ENCODE measurements at places on chromosomes 7 and 10. TPM values are rescaled to one million over a fixed set of nuclear protein-coding genes. Genes with fewer than 3 reads are reported as not detected.
A peak's percentile ranks its signal among the peaks of the same experiment; 100 is the strongest.

- DNase-seq: peak; percentile 91
Observed at GRCh38 chr7:107180378-107180777, 11.6 kb downstream of the HBP1 start.

DNA sequence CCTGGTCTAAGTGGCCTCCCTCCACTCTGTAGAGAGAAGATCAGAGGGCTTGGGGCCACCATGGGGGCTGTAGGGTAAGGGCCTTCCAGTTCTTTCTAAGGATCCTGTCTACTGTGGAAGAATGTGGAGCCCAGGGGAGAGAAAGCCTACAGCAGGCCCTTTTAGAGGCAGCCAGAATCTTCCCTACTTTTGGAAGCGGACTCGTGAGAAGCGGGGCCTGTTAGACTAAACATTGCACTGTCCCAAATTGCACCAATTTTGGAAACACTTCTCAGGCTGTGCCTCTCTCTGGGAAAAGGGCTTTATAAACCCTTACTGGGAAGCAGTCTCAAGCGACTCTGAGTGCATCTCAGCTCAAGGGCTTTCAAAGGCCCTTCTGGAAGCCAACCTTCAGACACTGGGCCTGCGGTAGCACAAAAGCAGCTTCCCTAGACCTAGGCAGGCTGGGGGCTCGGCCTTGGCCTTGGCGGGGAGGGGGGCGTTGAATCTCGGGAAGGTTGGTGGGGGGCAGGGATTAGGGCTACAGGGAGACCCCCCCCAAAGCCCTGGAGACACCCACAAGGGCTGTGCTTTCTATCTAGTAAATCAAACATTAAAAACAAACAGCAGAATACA is 298.1 kb downstream of the GFRA1 start:
- no peak for DNase-seq

DNA sequence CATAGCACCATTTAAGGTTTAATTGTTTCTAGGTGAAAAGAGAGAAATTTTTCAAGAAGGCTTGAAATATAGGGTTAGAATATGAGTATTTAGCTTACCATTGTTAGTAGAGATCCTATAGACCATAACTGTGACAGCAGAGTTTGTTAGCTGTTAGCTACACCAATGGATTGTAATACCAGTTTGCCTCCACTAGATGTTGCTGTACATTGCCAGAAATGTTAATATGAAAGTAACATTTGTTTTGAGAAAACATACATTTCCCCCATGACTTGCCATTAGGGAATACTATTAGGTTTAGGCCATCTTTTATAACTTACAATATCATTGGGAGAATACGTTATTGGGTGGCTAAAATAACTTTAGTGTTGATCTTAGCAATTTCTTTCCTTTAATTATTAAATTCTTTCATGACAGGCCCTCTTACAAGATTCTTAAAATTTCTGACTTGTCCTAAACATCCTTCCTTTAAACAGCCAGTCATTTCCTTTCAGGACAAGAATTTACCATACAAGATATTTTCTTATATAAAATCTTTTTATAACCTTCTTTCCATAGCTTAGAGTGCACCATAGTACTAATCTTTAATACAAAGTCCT is 39.5 kb downstream of the ZNF117 start:
- peak; percentile 51 for DNase-seq

DNA sequence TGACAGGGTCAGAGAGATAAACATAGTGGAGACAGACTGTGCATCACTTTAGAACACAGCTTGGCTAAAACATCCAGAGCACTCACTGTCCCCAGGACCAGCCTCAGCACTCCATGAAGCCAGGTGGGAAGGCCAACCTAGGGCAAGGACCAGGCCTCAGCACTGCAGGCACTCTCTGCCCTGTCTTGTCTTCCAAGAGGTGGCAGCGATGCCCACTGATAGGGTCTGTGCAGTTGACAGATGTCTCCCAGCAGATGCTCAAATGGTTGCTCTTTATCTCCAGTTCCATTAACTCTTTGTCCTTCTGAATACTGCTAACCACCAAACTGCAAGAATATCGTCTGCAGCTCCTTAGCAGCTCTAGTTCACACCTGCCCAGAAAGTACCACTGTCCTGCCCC is 9.1 kb downstream of the DDX56 start:
- no peak for DNase-seq

- peak; percentile 74 for DNase-seq
Observed at GRCh38 chr7:130896051-130896881, 162.3 kb upstream of the KLF14 start.

DNA sequence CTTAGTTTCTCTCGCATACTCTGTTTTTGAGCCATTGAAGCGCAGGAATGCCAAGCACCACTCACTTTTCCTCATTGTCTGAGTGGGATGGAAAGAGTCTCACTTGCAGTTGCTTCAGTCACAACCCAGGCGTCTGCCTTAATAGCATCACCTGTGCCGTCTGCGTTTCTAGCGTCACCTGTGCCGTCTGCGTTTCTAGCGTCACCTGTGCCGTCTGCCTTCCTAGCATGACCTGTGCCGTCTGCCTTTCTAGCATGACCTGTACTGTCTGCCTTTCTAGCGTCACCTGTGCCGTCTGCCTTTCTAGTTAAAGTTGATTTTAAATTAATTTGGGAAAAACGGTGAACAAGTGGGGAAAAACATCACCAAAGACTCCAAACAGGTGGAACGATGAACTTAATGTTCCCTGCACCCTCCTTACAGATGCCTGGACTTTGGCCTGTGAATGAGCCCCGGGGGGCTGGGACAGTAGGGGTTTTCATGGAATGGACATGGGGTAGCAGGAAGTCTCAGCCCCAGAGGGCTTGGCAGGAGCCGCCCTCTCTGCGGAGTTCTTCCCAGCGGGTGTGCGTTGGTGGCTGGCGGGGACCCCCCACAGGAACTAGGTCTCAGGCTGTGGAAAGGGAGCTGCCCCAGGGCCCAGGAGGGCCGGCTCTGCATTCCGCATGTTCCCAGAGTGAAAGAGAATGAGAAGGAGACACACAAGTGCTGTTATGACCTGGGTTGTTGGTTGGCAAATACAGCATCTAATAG is 3.5 kb downstream of the ZNF511 start:
- no peak for DNase-seq

- no peak for DNase-seq
Observed at GRCh38 chr7:20665096-20665495, 49.6 kb downstream of the ABCB5 start.

DNA sequence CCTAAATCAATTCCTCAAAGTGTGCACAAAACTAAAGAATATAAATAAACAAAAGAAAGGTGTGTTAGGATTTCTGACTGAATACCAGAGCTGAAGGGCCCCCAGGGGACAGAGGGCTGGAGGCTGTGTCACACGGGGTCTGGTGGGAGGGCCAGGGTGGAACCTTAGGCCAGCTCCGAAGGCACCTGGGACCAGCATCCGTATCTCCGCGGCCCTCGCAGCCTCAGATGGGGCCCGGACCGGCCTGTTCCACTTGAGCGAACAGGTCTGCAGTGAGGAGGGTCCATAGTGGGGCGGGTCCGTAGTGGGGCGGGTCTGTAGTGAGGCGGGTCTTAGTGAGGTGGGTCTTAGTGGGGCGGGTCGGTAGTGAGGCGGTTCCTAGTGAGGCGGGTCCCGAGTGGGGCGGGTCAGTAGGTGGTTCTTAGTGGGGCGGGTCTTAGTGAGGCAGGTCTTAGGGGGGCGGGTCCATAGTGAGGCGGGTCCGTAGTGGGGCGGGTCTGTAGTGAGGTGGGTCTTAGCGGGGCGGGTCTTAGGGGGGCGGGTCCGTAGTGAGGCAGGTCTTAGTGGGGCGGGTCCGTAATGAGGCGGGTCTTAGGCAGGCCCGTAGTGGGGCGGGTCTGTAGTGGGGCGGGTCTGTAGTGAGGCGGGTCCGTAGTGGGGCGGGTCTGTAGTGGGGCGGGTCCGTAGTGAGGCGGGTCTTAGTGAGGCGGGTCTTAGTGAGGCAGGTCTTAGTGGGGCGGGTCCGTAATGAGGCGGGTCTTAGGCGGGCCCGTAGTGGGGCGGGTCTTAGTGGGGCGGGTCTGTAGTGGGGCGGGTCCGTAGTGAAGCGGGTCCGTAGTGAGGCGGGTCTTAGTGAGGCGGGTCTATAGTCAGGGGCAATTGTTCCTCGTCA is 15.1 kb downstream of the GPR146 start:
- peak; percentile 50 for DNase-seq

DNA sequence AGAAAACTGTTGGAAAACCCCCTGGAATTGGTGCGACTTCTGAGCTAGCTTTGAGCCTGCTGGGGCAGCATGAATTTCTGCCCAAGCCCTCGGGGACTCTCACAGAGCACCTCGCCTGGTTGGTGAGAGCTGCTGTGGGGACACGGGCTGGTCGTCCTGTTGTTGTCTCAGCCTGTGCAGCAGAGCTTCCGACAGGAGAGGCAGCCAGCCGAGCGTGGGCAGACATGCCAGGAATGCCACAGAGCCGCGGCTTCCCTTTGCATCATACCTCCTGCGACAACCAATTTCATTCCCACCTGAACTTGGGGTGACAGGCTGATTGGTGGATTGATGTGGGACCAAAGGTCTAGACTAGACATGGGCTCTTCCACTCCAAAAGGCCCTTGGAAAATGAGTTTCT is 60.2 kb upstream of the NRBF2 start:
- DNase-seq: no peak

DNA sequence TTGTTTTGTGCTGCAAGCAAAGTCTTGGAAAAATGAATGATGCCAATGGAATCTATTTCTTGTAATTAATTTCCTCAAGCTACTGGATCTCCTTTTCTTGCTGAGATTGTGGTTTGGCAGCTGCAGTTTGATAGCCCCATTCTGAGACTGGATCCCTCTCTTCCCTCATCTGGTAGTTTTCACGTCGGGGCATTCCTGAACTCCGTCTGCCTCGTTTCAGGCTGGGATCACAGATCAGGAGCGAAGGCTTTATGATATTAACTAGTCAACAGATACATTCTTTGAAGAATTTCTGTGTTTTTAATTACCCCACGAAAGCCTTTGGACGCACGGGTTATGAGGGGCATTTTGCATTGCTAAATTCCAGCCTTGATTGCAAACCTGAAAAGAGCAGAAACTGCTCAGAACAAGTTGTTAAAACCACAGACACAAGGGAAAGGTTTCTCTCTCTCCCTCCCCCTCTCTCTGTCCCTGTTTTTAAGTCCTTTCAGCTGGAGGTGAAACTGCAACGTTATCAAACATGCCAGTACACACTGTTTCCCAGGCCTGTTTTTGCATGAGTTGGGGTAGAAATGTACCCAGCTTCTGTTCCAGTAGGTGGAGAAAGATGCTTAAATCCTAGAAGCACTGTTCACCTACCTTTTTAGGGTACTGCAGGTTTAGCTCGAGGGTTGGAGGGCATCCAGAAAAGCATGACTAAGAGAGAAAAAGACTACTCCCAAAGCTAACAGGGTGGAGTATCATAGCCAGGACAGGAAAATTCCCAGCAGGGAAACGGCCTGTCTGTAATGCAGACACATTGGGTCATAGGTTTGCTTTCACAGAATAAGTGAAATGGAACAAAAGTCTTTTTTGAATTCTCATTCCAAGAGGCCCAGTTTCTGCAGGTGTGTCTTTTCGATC is 124.3 kb downstream of the CUX1 start:
- peak; percentile 98 for DNase-seq

DNA sequence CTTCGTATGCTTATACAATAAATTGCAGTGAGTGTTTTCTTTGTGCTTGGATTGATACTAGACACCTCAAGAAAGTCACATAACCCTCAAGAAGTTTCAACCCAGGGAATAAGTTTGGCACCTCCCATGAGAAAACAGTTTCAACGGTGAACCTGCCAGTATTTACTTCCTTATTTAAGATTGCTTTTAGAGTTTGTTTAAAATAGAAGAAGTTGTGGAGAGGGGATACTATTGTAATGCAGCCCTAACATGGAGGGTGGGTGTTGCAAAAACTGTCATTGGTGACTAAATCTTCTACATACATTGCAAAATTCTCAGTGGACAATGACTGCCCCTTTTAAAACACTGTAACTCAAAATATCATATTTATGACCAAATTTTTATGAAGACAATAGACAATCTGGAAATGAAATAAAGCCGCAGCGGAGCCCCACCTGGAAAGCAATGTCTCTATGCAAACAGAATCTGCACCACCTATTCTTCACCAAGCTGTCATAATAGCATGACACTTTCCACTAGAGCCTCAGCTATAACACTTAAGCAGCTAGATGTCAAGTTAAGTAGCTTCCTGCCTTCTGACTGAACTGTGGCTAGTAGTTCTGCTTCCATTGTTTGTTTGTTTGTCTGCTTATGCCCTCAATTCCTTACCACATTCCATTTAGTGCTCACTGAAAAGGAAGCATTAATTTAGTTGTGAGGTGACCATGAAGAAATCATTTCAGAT is 98.2 kb downstream of the MDFIC start:
- no peak for DNase-seq

DNA sequence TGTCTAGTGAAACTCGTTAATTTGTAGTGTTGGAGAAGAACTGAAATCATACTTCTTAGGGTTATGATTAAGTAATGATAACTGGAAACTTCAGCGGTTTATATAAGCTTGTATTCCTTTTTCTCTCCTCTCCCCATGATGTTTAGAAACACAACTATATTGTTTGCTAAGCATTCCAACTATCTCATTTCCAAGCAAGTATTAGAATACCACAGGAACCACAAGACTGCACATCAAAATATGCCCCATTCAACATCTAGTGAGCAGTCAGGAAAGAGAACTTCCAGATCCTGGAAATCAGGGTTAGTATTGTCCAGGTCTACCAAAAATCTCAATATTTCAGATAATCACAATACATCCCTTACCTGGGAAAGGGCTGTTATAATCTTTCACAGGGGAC is 187.6 kb downstream of the CFTR start:
- peak; percentile 29 for DNase-seq

DNA sequence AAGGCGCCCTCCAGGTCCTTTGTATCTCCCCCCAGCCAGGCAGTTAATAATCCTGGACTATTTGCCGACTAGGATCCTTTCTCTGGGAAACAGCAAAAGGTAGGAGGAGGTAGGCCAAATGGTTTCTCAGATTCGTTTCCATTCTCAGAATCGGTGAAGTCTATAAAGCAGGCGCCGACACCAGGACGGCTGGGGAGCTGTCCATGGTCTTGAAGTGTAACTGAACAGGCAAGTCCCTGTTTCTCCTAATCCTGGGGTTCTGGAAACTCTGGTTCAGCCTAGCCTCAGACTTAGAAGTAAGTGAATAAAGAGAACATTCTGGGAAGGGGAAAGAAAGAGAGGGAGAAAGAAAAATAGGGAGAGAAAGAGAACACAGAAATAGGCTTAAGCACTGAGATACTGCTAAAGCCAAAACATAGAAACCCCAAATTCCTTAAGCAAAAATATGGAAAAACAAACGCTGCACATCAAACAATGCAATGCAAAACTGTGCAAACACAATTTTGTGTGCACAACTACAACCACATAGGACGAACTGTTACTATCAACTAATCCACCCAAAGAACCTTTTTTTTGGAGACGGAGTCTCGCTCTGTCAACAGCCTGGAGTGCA is 11.1 kb upstream of the INA start:
- peak; percentile 81 for DNase-seq

GRCh38 chr10:14050598-14050997 is 280.1 kb downstream of the FRMD4A start:
- no peak for DNase-seq

- DNase-seq: no peak
Observed at GRCh38 chr10:11454958-11455566, 156.4 kb downstream of the USP6NL start.

- no peak for DNase-seq
Observed at GRCh38 chr10:126629925-126630624, 40.4 kb downstream of the C10orf90 start.

The OPN4 gene
- total RNA-seq: not detected

The INHBA gene
- 65.2 TPM for total RNA-seq

The GPAM gene
- total RNA-seq: 10.3 TPM

The NPC1L1 gene
- not detected for total RNA-seq

All from fibroblast of villous mesenchyme (primary cell).